ENCODE measurements at places on chromosomes 16 and 17. TPM values are rescaled to one million over a fixed set of nuclear protein-coding genes. Genes with fewer than 3 reads are reported as not detected.
A peak's percentile ranks its signal among the peaks of the same experiment; 100 is the strongest.

GRCh38 chr16:3661311-3661710, 6.8 kb downstream of the DNASE1 start:
- no peak for DNase-seq

- no peak for DNase-seq
Observed at GRCh38 chr17:66978514-66979061, 14.1 kb downstream of the CACNG4 start.

DNA sequence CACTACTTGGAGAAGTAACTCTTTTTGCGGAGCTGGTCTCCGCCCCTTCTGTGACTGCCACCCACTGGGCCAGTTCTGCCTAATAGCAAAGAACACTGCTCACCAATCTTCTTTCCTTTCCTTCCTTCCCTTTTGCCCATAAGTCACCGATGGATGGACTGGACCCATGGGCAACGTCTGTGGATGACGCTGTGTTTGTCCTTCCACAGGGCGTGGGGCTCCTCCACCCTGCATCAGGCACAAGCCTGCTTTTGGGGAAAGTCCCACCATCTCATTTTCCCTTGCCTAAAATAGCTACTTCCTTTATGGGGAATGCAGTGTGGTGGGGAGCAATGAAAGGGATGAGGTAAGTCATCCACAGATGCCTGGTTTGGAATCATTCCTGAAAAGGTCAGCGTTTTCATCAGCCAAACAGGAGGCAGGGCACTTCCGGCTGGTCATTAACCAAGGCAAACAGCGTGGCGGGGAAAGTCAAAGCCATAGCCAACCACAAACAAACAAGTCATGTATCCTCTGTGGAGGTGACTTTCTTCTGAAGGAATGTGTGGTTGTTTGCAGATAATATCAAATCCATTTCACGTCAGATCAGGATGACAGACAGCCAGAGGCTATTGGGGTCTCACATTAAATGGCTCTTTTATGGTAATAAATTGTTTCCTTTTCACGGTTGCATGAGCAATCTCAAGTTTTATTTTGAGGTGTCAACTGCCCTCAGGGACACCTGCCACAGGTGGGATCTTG, 30.7 kb upstream of the MED9 start:
- peak; percentile 80 for DNase-seq

DNA sequence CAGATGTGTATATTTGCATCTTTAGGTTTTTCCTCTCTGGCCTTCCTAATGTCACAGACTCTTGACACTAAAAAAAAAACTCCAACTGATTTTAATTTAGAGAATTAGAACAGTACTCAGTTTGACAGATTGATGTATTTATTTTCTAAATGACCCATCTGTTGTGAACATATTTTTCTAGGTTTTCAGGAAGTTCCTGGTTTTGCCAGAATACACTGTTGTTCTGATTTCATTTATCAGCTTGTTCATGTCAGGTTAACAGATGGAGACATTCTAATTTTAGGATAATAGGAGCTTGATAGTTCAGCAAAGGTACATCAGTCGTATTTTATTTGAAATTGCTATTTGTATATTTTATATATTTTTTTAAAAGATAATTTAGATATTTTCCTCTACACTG, 133.4 kb downstream of the TANC2 start:
- no peak for DNase-seq

DNA sequence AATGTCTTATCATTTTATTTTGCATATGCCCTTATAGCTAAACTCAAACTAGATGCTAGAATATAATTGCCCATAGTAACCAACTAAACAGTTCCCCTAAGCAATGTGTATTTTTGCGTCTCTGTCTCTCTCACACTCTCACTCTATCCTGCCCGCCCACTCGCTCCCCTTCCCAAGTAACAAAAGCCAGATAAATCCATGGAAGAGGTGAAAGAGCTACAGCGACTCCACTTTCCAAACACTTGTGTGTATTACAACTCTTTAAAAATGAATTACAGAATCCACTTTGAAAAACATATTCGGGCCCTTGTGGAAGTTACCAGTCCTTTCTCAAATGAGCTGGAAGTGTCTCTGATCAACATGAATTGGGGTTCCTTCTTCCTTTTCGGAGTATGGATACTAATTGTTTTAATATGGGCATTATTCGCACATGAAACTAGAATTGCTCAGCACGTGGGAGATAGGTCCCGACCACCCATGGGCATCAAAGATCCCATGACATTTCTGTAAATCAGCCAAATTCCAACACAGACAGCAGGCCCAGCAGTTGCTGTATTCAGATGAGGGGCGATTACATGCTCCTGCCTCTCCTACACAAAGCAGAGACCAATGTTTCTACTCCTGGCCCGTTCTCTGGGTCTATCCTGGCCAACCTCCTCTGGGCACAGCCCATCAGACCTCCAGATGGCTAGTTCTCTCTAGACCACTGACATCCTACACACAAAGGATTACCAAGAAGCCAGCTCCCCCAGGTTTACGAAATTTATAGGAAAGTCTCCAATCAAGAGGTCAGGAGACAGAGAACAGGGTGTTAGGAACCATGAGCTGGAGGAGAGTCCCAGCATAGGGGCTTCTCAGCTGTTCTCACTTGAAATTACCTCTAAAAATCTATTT, 121.5 kb downstream of the ZFHX3 start:
- DNase-seq: no peak

GRCh38 chr16:4220358-4220757, 21.5 kb downstream of the SRL start:
- no peak for DNase-seq

Gene MT1G
- not detected for total RNA-seq

Data from fibroblast of the aortic adventitia (primary cell).